EH (cell line): ENCODE measurements at places on chromosomes 7 and 10.

GRCh38 chr10:14024329-14025202 lies 306.2 kb downstream of the FRMD4A start:
- DNase-seq, result no peak

DNA sequence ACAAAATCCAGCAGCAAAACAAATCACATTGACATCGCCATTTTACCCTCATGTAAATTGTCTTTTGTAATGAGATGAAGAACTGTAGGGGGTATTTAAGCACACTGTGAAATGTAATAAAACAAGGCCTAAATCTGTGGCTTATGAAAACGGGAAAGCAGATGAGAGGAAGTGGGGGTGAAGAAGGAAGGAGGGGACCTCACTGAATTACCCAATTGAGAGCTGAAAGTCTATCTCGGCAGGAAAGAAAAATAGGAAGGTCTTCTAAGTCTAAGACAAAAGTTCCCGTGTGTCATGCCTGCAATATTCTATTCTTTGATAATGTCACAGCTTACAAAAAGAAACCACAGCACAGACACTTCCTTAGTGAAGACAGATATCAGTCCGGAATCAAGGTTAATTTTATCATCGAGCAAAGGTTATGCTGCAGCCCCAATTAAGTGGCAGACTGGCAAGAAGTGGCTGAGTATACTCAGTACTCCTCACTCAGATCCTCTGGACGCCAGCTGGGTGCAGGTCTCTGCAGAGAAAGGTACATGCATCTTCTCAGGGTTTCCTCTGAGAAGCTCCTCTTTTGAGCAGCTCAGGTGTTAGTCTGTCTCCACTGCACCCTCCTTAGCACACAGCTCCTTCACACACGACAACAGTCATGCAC lies 239.7 kb downstream of the FANK1 start:
- DNase-seq, result no peak

DNA sequence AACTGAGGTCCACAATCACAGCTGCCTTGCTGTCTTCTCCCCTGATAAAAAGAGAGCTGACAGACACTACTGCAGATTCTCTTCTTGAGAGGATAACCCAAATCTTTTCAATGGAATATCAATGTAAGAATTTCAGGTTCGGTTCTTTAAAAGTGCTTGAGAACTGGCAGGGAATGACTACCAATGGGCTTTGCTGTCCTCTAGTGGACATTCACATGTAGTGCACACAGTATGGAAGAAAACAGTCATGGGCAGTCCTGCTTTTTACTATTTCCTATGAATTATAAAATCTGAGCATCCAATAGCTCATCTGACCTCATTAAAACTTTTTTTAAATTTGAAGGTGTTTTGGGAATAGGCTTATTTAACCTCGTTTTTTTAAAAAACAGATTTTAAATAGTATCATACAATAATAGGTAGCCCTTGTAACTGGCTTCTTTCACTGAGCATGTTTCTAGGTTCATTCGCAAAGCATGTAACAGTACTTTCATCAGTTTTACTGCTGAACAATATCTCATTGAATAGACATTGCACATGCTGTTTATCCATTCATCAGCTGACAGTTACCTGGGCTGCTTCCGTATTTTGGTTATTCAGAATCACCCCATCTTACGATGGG lies 18.3 kb downstream of the FZD9 start:
- peak; percentile 67 for DNase-seq

- peak; percentile 99 for DNase-seq
These were observed 458.6 kb upstream of the KLF6 start for GRCh38 chr10:4243651-4244050.

DNA sequence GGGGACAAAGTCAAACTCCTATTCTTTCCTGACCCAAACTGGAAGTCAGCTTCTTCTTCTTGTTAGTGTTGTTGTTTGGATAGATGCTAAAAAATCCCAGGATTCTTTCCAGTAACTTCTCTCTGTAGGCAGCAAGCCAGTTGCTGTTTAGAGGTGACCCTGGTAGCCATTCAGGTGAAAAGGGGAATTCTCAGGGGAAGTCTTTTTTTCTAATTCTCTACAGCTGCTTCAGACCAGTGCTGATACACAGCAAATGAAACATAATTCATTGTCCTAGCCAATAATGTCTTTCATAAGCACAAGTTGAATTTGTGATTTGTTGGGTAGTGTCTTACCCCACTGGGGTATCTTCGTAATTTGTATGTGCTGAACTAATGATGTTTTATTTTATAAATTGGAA lies 357.3 kb downstream of the BBS9 start:
- DNase-seq, result no peak

GRCh38 chr10:109358325-109358724 lies 565.0 kb downstream of the XPNPEP1 start:
- DNase-seq, result no peak

DNA sequence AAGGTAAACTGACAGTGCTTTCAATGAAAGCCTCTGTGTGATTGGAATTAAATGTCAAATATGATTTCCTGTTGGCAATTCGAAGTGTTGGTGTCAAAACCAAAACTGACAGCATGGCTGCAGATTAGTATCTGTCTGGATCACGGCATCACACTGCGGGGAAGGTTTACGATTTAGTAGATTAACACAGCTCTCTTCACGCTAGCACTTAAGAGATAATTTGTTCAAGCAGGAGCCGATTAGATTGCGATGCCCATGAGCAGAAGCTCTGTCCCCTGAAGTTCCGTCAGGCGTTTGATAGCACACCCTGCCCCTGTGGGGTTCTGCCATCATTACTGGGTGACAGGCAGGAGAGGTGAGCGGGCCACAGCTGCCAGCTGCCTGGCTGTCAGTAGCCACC lies 279.5 kb upstream of the AUTS2 start:
- DNase-seq, result no peak

GRCh38 chr7:27735165-27735564 lies 4.8 kb upstream of the TAX1BP1 start:
- no peak for DNase-seq

GRCh38 chr7:98753989-98754479 lies 115.8 kb downstream of the TMEM130 start:
- peak; percentile 1 for DNase-seq

DNA sequence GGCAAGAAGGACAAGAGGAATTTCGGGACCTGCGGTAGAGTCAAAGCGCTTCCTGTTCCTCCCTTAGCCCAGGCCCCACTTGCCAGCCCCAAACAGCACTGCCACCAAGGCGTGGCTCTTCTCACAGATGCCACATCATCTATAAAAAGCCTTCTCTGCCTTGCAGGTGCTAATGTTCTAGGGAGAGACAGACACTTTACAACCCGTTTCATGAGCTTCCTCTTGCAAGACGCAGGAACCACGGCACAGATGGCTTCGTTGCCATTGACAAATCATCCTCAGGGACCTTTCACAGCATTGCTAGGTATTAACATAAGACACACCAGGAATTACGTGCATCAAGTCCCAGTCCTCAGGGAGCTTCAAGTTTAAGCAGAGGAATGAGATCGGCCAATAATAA lies 180.9 kb downstream of the JCAD start:
- DNase-seq, result no peak

DNA sequence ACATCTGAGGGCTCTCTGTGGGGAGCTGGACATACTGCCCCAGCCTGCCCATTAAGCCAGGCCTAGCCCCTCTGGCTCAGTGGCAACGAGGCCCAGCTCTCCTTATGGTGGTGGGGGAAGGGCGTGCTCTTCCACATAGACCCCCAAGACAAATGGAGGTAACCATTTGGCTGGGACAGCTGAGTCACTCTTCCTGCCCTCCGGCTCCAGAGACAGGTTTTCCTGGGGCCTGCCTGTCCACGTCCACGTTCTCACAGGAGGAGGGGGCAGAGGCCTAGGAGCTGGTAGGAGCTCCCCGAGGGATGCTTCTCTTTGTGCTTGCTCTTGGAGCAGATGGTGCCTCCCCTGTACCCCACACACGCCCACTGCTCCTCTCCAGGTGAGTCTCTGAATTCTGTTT lies 33.5 kb downstream of the TSPAN15 start:
- DNase-seq, result no peak

DNA sequence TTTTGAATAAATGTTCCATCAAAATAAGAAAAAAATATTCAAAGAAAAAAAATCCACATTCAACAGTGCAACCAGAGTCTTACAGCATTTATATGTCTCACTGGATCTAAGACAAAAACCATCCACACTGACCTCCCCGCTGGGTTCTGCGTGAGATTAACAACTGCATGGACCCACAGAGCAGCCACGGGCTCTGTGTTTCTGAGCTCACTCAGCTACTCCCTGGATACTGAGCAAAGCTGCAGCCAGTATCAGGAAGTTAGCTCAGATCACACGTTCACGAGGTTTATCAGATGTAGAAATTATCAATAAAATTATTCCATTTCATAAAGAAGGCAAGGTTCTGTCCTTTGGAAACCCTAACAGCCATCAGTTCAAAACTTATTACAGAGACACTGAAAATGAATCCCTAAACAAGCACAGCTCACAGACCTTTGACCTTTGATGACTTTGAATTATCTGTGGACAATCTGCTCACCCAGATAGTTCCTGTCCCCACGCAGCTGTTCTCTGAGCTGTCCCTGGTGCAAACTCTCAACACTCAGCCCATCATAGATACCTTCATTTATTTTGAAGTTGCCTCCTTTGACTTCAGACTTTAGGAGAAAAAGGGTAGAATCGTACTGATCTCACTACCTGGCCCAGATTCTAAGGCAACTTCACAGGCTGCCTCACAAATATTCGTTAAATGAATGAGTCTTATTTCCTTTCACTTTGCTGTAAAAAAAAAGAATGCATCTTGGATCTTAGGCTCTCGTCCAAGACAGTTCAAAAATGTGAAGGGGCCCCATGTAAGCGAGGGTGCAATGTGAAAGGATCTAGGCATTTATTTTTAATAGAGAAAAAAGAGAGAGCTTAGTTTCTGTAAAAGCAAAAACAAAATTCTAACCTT lies 67.7 kb upstream of the SVIL start:
- no peak for DNase-seq

DNA sequence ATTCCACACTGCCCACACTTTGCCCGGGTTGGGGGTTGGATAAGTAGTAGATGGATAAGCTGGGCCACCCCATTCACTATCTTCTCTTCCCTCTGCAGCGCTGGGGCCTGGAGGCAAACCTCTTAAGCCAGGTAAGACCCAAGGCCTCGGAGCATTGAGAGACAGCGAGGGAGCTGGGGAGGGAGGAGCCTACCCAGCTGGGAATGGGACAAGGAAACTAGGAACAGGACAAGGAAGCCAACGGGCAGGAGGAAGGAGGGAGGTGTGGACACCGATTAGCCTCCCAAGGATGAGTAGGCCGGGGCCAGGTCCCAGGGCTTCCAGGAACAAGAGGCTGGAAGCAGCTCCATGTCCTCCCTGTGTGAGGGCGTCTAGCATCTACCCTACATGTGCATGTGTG lies 9.6 kb downstream of the ELN start:
- no peak for DNase-seq

DNA sequence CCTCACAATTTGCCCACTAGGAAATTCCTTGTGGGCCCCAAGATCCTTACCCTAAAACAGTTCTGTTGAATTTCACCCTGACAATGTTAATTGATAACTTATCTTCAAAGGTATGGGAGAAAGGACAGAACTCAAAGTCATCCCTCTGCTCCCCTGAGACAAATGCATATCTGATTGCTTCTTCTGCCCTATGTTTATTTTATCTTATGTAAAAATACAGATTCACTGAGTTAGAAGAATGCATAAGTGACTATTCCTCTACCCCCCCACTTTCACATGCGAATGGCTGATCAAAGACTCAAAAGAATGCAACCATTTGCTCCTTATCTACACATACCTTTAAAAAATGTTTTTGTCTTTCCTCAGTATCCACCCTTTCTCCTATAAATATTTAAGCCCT lies 235.7 kb upstream of the SEMA3C start:
- no peak for DNase-seq

GRCh38 chr7:127905491-127906330 lies 125.5 kb downstream of the LRRC4 start:
- DNase-seq, result peak; percentile 88

DNA sequence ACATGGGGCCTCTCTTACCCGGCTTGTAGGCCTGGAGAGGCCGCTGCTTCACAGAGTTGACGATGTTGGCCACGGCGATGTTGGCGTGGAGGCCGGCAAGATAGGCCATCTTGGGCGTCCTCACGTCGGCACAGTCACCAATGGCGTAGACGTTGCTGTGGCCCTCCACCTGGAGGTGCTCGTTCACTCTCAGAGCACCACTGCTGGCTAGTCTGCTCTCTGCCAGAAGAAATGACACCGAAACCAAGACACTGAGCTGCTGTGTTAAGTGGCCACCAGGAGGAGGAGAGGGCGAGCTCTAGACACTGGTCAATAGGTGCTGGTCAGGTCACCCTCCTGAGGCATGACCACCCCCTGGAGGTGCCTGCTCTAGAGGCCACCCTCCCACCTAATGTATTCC lies 17.7 kb downstream of the AIFM2 start:
- no peak for DNase-seq

DNA sequence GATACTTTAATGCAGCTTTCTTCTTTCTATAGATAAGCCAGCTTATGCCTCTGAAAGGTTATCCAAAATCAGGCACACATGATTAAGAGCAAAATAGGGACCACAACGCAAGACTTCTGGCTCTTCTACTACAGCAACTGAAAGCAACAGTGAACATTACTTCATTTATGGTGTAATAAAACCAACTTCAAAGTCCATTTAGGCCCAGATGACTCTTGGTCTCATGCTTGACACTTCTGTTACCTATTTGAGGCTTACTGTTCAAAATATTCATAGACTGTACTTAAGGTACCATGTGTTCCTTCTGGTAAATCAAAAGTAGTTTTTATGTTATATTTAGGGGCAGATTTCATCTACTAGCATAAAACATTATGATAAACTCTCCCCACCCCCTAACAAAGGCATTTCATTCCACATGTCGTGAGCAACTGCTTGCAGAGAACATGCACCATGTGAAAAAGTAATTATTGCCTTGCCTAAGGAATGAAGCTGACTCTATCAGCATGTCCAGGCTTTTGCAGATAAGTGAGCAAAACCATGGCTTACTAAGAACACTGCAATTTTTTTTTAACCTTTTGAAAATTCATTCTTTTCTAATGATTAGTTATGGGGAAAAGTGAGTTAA lies 154.9 kb upstream of the ITGB1 start:
- DNase-seq, result peak; percentile 76

GRCh38 chr7:27999829-28000228 lies 180.8 kb downstream of the JAZF1 start:
- DNase-seq, result no peak

- peak; percentile 11 for DNase-seq
These were observed 205.0 kb downstream of the FANK1 start for GRCh38 chr10:126101325-126101724.

GRCh38 chr10:22316286-22317075 lies at the start of gene COMMD3:
Gene COMMD3, plus strand, starts transcription at chr10:22316388. Its CDS starts 30 bp downstream, at chr10:22316418.
- peak; percentile 88 for DNase-seq

- DNase-seq, result no peak
These were observed 653.7 kb upstream of the SEMA3D start for GRCh38 chr7:85840554-85840953.

DNA sequence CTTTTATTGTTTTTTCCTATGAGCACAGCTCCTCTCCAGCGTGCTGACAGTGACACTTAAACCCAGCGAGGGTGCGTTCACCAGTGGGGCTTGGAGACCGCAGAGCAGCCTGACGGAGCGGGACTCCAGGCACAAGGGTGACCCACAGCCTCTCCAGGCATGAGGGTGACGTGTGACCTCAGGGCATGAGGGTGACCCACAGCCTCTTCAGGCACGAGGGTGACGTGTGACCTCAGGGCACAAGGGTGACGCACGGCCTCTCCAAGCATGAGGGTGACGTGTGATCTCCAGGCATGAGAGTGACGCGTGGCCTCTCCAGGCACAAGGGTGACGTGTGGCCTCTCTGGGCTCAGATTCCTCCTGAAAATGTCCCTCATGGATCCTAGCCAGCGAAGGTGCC lies 164.3 kb upstream of the TCERG1L start:
- DNase-seq, result no peak

- peak; percentile 52 for DNase-seq
These were observed 8.3 kb downstream of the ALKBH4 start for GRCh38 chr7:102456327-102456726.
